T1000 (cell line): ENCODE measurements at places on chromosomes 13 and 19.

DNA sequence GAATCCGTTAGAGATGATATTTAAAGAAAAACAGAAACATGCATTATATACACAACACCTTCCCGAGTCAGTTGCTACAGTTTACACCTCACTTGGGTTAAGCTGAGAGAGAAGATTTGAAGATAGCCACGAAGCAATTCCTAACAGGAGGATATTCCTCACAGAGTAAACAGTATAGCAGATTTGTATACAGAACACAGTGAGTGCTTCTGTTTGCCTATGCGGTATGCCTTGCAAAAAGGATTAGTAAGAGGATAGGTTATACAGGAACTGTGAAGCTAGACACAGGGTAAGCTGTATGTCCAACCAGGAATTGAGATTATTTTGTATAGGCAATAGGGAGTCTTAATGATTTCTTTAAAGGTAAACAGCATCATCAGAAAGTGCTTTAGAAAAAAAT is 471.8 kb downstream of the LIG4 start:
- no peak for DNase-seq

DNA sequence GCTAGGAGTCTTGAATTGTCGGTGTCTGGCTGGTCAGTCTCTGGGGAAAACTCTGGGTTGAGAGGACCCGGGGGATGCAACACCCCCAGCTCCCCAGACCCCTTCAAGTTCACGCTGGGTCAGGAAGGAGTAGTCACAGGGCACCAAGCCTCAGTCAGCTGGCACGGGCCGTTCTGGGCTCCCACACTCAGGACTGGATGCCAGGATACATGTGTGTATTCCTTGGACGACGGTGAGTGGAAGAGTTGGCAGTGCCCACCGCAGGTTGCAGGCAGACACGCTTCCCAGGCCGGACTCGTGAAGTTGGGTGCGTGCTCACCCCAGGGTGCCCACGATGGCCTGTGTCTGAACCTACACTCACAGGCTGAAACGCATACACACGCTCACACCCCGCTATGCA is 5.5 kb downstream of the GADD45B start:
- DNase-seq, result no peak

DNA sequence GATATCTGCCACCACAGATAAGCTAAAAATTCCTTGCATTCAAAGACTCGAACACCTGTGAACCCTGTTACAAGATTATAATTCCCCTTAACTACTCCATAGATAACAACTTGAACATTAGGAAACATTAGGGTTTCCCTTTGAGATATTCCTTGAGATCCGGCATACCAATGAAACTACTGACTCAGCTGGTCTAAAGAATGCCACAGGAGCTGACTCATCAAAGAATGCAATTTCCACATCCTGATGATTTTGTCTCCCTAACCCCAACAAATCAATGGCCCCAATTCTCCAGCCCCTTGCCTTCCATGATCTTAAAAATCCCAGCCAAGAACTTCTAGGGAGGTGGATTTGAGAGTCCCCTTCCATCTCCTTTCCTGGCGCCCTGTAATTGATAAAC is 35.6 kb upstream of the ZNF599 start:
- DNase-seq, result peak; percentile 10

GRCh38 chr13:20157151-20157796 is 3.6 kb downstream of the GJA3 start:
- DNase-seq, result no peak

- no peak for DNase-seq
These were observed 11.7 kb upstream of the TRIM13 start for GRCh38 chr13:49985129-49985528.

DNA sequence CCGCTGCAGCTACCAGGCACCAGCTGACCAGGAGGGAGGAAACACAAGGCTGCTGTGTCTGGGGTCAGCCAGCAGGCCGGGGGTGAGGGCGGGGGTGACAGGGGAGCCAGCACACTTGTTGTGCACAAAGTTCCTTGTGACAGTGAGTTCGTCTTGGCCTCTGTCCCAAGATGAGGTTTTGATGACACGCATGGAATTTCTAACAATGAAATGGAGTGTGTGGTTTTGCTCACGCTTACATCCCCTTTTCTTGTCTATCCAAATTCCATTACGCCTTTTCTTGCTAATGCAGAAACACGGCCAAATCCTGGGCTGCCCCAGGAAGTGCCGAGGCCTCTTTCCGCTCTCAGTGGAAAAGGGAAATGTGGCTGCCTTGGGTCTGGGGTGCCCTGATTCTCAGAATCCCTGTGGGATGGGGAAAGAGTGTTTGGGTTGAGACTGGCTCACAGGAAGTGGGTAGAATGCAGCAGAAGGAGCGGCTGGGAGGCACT is 73.8 kb downstream of the GADD45B start:
- DNase-seq, result peak; percentile 27
